Progenitor cell of endocrine pancreas (in vitro differentiated cells): ENCODE measurements at places on chromosomes 5 and 9. TPM values are rescaled to one million over a fixed set of nuclear protein-coding genes. Genes with fewer than 3 reads are reported as not detected.
A peak's percentile ranks its signal among the peaks of the same experiment; 100 is the strongest.

Gene CAVIN4
- 14.5 and 18.1 TPM in 2 replicates for total RNA-seq

- H3K36me3 ChIP-seq: no peaks in the 10 kb centered on the region
- no peak for DNase-seq
- no peaks in the 10 kb centered on the region for H3K27me3 ChIP-seq
- H3K27ac ChIP-seq: no peak overlapping the region
- H3K4me1 ChIP-seq: peaks cover 2% of the 10 kb centered on the region
Measured at GRCh38 chr9:71812385-71812784, 44.1 kb upstream of the CEMIP2 start.

DNA sequence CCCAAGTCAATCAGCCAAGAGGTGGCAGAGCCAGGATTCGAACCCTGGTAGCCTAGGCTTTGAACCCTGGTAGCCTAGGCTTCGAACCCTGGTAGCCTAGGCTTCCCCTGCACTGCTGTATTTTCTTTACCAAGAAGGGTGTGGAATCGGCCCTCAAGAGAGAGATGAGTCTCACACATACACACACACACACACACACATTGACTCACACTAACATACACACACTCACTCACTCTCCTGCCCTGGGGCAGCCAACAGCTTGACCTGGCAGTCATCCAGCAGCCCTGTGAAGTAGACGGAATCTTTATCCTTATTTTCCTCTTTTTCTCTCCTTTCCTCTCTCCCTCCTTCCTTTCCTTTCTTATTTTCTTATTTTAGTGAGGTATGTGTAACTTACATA, 55.4 kb upstream of the RPL26L1 start:
- H3K4me1 ChIP-seq: peaks cover 51% of the 10 kb centered on the region
- peak overlapping the region; percentile 7 for H3K4me3 ChIP-seq
- peaks cover 12% of the 10 kb centered on the region for H3K36me3 ChIP-seq
- no peaks in the 10 kb centered on the region for H3K27me3 ChIP-seq
- no peak for DNase-seq
- peak overlapping the region; percentile 98 for H3K27ac ChIP-seq

Gene GPR21
- 2.9 and 3.4 TPM in 2 replicates for total RNA-seq

DNA sequence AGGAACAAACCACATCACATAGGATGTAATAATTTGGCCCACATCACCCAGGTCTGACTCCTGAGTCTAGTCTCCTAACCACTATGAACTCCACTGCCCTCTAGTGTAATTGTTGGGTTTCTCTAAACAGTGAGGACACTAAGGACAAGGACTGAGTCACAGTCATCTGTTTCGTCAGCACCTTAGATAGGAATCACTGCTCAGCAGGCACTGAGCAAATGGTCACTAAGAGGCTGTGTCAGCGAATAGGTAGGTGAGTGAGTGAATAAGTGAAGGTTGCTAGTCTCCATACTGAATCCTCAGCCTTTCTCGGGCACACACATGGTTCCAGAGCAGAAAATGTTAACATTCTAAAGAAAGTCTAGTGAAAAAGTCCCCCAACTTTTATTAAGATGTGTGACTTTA, 278.6 kb downstream of the SPOCK1 start:
- H3K36me3 ChIP-seq: no peaks in the 10 kb centered on the region
- no peak overlapping the region for H3K27ac ChIP-seq
- H3K4me1 ChIP-seq: peaks cover 32% of the 10 kb centered on the region
- peaks cover 61% of the 10 kb centered on the region for H3K27me3 ChIP-seq
- no peak overlapping the region for H3K4me3 ChIP-seq
- no peak for DNase-seq

Gene PRDM9
- not detected in 2 replicates for total RNA-seq
